ENCODE measurements at places on chromosomes 12 and 14.

DNA sequence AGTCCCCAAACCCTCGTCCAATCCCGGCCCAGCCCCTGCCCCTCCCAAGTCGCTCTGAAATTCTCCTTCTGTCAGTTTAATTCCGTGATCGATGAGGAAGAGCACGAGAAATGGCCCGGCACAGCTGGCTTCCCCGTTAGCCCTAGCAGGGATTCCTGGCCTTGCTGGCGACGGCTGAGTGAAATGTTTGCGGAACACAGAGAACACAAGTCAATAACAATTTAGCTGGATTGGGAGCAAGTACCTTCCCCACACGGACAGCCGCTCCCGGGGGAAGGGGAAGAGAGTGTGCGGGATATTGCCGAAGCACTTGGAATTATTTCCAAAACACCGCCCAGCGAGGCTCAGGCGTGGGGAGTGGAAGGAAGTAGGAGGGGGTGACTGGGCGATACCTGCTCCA, 134.6 kb downstream of the RBM19 start:
- no peak for DNase-seq

DNA sequence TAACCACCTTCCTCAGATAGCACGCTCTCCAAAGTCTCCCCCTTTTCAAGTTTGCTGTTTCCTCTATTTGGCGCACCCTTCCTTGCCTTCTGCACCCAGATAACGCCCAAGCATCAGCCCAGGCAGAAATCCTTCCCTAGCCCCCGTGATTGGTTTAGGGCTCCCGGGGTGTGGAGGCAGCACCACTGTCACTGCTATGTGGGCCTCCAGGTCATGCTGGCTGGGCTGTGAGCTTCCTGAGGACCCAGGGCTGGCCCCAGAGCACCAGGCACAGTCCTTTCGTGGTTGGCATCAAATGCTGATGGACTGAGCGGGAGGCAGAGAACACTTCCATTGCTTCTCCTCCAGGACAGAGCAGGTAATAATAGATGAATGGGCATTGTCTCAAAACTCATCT, 311.4 kb downstream of the BCL11B start:
- no peak for DNase-seq

DNA sequence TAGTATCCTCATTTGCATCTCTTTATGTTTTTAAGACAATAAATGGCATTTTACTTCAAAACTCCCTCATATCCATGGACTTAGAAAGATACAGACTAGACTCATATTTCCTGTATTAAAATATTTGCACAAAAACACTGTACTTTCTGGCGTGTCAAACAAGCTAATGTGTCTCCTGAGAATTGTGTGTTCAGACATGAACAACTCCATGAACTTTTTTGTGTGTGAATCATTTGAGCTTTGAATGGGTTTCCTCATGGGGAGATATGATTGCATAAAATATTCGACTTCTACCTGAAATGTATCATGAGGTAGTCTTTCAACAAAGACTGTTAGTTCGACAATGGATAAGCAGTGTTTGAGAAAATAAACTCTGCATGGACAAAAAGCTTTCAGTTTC, 58.8 kb downstream of the TMEM30B start:
- no peak for DNase-seq

DNA sequence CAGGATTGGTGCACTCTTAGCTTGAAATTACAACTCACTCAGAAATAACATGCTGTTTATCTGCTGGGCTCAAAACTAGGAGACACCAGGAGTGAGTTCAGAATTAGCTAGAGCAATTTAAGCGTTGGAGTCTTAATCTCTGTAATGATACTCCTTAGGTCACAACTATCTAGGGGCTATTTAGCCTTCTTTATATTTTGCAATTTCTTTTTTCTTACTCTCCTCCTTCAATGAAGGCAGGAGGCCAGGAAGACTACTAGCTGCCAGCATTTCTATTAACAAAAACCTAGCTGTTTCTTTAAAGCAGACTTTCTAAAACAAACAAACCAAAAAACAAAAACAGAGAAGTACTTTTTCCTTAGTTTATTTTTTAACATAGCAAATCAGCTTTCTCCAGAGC, 226.2 kb downstream of the TRHDE start:
- DNase-seq = no peak

- no peak for DNase-seq
Measured at GRCh38 chr12:3333991-3334391, 157.0 kb upstream of the PRMT8 start.

DNA sequence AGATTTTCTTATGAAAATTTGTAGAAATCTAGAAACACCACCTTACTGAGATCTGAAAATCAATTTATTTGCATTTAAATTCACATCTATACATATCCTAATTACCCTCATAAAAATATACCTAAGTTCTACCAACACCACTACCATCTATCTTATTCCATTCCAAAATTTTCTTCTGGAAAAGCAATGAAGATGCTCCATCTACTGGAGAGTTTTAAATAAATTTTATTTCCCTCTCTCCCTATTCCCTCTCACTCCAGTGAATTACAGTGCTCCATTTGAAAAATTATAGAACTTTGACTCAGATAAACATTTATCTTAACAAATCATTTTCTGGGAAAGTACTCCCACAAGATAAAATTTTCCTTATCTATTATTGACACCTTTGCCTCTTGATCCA, 2.3 kb upstream of the C14orf39 start:
- DNase-seq = no peak

DNA sequence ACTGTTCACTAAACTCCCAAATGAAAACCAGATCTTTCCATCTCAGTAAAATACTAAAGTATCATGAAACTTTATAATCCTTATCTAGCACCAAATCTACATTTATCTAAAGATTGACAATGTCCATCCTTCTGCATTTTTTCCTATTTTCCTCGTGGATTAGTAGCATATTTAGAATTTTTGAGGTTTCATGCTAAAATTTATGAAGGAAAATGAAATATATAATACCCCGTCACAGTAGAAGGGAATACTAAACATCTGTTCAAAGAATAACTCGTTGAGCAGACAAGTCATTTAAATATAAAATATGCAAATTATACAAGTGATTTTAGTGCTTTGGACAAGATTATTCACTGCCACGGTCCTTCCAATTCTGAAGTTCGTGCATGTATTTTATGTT, 122.7 kb upstream of the SLCO1C1 start:
- peak; percentile 25 for DNase-seq

DNA sequence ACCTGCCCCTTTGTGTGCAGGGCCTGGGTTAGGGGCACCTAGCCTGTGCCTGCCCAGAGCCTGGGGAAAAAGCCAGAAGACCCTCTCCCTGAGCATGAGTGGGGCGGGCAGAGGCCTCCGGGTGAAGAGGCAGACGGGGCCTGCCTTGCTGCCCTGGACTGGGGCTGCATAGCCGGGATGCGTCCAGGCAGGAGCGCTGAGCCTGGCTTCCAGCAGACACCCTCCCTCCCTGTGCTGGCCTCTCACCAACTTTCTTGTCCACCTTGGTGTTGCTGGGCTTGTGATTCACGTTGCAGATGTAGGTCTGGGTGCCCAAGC, 216.1 kb downstream of the TMEM121 start:
- DNase-seq = no peak

- DNase-seq = no peak
Measured at GRCh38 chr12:93793007-93793406, 115.8 kb downstream of the CRADD start.

DNA sequence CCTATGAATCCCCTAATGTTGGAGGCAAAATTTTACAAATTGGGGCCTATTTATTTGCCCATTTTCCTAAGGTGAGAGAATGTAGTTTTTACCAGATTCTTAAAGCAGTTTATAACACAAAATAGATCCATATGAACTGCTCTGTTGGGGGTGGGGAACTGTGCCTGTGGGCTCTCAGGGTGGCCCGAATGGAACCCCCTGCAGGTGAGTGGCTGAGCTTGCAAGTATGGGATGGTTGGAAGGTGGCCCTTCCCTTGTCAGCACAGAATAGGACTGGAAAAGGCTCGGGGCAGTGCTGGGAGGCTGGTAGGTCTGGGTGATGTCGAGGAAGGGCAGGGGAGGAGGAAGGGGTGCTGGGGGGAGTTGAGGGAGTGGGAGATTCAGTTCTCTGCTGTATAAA, 4.9 kb downstream of the VSX2 start:
- DNase-seq = no peak

DNA sequence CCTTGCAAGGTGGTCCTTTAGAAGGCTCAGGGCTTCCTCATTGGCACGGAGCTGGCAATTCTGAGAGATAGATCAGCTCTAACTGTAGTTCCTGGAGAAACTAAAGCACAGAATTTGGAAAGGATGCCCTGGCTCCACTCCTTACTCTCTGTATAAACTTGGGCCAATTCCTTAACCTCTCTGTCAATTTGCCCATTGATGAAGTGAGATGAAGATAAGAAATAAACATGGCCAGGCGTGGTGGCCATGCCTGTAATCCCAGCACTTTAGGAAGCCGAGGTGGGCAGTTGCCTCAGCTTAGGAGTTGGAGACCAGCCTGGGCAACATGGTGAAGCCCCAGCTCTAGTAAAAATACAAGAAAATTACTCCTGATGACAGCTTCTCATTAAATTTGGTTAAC, 34.0 kb upstream of the COX6A1 start:
- no peak for DNase-seq

GRCh38 chr14:105161964-105162668, 6.5 kb downstream of the JAG2 start:
- no peak for DNase-seq

DNA sequence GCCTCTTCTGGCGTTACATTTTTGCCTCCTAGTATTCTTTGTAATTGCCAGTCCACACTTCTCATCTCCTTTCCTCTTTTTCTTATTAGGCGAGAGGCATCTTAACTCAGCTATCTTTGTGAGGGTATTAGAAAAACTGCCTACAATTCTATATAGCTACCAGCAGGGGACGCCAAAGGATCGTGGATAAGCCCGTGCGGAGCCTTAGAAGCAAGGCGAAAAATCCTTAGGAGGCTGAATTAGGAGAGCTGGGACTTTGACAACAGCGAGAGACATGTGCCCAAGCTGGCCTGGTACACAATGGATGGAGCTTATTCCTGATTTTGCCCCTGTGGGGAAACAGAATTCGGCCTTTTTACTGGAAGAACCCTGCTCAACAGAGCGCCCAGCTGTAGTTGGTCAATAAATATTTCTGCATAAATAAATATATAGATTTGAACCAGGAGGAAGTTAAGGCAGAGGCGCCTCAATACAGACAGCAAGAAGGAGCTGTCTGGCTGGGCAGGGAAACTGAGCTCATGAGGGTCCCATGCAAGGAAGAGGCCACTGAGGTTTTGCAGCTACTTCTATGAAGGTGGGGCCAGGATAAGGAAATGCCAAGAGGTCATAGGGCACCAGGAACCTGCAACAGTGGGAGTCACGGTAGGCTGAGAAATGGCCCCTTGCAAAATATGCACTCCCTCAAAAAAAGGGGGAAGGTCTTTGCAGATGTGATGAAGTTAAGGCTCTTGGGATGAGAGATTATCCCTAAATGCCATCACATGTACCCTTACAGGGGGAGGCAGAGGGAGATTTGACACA, 14.6 kb upstream of the RBM19 start:
- peak; percentile 79 for DNase-seq

DNA sequence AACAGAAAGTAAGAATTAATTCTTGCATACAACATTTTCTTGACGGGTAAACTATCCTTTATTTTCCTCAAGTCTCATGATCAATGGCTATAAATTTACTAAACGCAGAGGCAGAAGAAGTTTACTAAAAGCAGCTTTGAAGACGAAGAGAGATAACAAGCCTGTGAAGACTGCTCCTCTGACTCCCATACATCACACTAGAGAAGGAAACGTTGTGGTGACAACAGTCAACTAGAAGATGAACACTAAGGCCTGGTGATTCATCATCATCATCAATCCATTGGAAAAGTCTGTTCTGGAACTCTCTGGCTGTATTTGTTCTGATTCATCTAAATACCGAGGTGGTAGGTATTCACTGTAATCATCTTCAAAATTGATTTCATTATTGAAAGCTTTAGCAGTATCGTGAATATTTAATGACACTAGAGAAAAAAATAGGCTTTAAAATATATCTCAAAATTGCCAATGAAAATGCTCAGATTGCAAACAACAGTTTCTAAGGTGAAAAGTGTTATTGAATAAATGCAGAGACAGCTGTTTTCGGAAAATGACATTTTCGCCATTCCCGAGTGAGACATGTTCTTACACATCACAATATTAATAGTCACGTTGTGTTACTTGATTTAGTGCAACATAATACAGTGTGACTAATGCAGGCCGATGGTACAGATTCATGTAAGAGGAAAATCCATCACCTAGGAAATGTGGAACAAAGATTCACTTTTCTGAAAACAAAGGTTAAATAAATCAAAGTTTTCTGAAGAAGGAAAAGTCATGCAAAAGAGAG, 260.5 kb downstream of the C12orf50 start:
- DNase-seq = no peak

- DNase-seq = peak; percentile 25
Measured at GRCh38 chr12:66365718-66366490, 63.6 kb downstream of the HELB start.

GRCh38 chr12:115394496-115395220, 710.7 kb upstream of the TBX3 start:
- DNase-seq = peak; percentile 6

GRCh38 chr14:32476532-32476931, 147.4 kb downstream of the AKAP6 start:
- no peak for DNase-seq

DNA sequence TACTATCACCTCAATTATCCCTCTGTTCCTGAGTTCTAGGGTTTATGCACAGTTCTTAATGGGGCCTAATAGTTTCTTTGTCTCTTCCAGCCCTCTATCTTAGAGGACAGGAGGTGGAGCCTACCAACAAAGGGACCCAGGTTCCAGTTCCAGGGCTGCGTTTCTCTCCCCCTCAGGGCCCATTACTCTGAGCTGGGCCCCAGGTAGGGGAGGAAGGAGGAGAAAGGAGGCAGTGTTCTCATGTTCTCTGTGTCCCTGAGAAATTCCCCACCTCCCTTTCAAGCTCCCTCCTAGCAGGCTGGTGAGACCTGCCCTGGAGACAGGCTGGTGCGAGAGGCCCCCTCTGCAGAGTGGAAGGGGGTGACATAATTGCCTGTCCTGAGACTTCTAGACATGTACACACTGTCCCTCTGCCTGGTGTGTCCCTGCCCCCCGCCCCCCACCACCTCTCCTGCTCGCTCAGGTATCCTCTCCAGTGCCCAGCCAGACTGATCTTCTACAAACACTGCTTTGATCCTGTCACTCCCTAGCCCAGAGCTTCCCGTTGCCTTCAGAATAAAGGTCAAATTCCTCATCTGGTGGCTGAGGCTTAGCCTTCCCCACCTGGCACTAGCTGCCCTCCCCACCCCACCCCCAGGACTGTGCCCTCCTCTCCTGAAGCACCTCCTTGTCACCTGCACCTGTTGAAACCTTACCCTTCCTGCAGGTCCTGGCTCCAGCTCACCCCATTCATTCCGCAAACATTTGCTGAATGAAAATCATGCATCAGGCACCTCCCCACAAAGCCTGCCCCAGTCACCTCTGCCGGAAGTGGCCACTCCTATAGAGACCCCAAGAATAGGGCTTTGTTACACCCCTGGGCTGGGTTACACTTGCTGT, 21.1 kb upstream of the KRT8 start:
- DNase-seq = no peak

- no peak for DNase-seq
Measured at GRCh38 chr12:49789992-49790391, 38.2 kb downstream of the NCKAP5L start.

- DNase-seq = peak; percentile 96
Measured at GRCh38 chr14:64806202-64806861, 73.4 kb downstream of the SPTB start.

Measured in EH (cell line).